ENCODE measurements at places on chromosomes 2 and 18.

DNA sequence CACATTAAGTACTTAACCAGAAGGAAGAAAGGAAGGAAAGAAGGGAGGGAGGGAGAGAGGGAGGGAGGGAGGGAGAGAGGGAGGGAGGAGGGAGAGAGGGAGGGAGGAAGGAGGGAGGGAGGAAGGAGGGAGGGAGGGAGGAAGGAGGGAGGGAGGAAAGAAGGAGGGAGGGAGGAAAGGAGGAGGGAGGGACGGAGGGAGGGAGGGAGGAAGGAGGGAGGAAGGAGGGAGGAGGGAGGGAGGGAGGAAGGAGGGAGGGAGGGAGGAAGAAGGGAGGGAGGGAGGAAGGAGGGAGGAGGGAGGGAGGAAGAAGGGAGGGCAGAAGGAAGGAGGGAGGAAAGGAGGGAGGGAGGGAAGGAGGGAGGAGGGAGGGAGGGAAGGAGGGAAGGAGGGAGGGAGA lies 363.3 kb downstream of the MBD2 start:
- no peak for DNase-seq

- no peak for DNase-seq
Measured at GRCh38 chr2:180664507-180664906, 315.9 kb upstream of the UBE2E3 start.

GRCh38 chr18:11951390-11951851 lies 29.9 kb upstream of the IMPA2 start:
- no peak for DNase-seq

DNA sequence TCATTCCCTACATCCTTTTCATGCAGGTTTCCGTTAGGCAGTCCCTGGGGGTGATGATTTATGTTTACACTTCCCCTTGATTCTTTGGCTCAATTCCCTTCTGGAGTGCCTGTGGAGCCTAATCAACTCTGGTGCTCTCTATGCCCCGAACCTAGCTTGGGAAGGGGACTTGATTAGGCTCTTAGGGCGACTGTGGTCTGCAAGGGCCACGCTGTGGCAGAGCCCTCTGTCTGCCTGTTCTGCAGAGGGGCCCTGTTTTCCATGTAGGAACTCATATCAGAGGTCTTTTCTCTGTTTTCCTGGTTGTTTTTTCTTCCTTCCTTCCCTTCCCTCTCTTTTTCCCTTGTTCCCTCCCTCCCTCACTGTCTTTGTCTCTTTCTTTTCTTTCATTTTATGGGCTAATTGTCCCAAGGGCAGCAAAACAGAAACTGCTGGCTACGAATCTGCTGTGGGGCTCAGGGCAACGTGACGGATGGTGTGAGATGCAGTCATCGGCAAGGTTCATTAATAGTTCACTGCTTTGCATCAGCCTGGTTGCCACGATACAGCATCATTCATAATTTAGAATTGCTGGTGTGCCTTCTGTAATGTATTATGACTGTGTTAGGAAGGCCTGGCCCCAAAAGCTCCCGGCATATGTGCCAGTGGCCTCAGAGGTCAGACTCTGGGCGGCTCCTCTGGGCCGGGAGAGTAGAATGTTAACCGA lies 134.5 kb downstream of the NAPG start:
- peak; percentile 63 for DNase-seq

DNA sequence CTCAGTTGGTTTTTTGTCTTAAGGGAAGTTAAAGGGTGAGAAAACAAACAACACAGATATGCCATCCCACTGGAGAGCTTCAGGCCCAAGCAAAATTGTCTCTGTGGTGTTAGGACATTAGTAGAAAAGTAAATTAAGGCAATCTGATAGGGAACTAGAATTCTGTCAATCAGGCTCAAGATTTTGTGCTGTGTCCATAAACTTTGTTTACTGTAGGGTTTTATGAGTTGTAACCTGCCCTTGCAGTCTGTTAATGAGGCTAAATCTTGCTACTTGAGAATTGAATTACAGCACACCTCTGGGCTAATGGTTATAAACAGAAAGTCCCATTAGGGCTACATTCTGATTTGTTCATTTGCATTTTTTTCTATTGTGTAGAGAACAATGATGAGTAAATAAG lies 78.0 kb upstream of the OTX1 start:
- DNase-seq: no peak

GRCh38 chr2:180907731-180908130 lies 72.7 kb upstream of the UBE2E3 start:
- DNase-seq: peak; percentile 54

- no peak for DNase-seq
Measured at GRCh38 chr2:2646433-2647051, 315.5 kb upstream of the MYT1L start.

DNA sequence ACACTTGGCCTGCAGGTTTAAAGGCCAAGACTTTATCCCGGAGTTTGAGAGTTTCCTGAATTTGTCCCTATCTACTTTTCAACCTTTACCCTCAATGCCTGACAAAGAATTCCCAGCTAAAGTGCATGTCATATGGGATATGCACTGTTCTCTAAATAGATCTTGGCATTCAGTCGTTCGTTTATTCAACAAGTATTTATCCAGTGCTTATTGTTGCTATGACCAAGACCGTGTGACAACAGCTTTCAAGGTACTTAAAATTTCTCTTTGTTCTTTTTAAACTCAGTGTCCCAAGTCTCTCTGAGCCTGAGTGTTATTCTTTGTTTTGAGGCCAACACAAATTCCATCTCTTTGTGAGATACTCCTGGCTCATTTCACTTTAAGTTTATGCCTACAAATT lies 133.4 kb downstream of the RGPD3 start:
- DNase-seq: no peak

DNA sequence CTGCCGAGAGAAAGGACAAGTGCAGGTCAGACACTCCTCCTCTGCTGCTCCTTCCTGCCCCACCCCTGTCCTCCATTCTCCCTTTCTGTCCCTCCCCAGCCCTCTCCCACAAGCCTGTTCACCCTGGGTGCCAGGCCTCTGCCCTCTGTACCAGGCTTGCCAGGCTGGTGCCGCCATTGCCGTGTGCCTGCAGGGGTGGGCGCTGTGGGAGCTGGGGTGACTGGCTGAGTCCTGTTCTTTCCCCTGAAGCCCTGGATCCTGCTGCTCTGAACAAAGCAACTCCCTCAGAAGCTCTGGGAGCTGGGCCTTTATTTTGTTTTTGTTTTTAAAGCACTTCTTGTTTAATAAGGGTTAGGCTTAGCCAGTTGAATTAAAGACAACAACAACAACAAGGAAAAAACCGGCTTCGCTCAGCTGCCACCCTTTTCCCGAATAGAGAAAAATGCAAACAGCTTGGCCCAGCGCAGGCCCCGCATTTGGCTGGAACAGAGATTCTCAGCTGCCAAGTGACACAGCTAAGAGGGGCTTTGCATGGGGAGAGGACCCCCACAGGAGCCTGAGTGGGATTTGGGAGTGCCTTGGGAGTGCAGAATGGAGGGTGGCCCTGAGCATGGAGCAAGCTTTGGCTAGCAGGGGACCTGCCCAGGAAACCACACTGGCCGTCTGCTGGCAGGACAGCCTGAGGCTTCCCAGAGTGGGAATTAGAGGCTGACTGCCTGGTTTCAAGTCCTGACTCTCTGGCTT lies 9.1 kb downstream of the PCARE start:
- DNase-seq: no peak

DNA sequence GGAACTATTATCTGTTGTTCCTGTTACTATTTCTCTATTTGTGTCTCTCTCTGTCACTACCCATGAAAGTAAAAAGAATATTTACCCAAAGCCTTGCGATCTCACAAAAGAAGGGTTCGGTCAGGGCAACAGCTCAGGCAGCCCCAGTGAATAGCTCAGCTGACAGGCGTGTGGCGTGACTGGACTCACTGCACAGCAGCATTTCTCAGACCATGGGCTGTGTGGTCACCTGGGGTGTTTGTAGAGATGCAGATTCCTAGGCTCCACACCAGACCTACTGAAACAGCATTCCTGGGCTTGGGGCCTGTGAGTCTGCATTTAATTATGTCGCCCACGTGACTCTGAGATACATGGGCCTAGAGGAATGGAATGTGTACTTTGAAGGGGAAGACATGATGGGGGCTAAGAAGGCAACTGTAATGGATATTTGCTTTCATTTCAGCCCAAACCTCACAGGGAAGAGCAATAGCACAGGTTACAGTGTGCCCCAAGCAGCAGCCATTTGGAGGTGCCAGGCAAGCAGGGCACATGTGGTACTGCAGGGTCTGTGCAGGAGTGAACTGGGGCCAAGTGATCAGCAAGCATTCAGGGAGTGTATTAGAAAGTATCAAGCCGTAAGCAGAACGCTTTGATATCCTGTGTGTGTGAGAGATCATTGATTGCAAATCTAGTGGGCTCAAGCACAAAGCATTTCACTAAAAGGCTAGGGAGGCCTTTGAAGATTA lies 90.4 kb upstream of the RBMS1 start:
- DNase-seq: no peak

DNA sequence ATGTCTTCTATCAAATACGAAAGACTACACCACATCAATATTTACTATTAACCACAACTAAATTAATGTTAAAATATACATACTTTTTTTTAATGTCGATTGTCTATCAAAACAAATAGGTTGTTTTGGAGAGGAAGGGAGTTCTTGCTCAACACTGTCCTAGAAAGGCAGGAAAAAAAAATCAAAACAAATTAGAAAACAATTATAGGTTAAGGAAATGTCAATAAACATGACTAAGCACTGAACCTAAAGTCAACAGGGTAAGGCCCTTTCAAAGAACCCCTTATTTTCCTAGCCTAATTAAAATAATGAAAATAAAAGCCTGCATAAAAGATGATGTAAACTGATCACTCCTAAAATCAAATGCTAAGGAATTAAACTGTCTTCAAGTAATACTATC lies 2.8 kb downstream of the CEP76 start:
- no peak for DNase-seq

DNA sequence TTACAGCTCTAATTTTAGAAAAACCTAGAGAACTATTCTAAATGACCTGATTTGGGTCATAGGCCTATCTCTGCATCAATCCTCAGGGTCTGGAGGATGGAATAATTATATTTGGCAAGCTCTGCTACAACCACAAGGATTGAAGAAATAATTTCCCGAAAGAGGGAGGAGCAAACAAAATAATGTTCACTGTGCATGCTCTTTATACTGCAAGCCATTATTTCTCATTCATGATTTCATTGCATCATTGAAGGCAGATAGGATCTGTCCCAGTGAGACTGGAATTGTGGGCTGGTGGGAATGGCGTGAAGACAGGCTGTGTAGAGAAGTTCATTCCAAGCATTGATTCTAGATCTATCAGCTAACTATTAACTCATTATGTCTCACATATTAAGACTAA lies 12.7 kb upstream of the MAPRE2 start:
- DNase-seq: no peak

DNA sequence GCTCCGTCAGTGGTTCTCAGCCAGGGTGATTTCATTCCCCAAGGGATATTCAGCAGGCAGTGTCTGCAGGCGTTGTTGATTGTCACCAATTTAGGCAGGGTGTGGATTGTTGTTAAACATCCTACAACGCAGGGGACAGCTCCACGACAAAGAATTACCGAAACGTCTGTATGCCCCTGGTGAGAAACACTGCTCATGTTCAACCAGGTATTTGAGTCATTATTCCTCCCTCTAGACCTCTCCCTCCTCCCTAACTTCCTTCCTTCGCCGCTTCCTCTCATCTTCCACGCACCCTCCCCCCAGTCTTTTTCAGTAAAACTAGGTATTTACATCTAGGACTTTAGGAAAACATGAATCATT lies 50.8 kb downstream of the NCK2 start:
- no peak for DNase-seq

GRCh38 chr2:134132490-134132857 lies 121.4 kb upstream of the MGAT5 start:
- no peak for DNase-seq

DNA sequence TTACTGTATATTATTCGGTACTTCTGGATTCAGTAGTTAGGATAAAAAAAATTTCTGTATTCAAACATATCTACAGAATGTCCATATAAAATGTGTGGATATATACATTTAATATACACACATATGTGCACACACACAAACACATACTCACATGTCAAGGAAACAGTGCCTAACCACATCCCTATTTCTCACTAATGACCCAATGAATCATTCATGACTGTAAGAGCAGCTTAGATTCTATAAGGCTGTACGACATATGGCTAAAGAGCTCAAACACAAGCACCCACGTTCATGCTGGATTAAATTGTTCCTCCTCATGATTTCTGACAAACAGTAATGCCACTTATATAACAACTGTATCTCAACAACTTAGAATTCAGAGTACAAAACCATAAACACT lies 457.3 kb downstream of the ADCYAP1 start:
- DNase-seq: no peak

- peak; percentile 76 for DNase-seq
Measured at GRCh38 chr2:140454717-140455116, 1674.5 kb upstream of the NXPH2 start.

GRCh38 chr18:2680216-2680792 lies 24.8 kb downstream of the SMCHD1 start:
- peak; percentile 20 for DNase-seq

DNA sequence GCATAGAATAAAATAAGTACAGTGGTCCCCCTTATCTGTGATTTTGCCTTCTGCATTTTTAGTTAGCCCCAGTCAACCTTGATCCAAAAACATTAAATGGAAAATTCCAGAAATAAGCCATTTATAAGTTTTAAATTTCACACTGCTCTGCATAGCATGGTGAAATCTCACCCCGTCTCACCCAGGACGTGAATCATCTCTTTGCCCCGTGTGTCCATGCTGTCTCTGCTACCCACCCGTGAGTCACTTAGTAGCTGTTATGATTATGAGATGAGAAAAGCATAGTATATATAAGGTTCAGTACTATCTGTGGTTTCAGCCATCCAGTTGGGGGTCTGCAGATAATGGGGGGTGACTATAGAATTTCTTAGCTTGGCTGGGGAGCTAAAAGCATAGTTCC lies 67.3 kb downstream of the RHBDD1 start:
- peak; percentile 96 for DNase-seq

GRCh38 chr18:58805467-58806187 lies 59.0 kb upstream of the ZNF532 start:
- DNase-seq: no peak

- DNase-seq: peak; percentile 80
Measured at GRCh38 chr2:227717687-227718567, at the start of gene SLC19A3. TSS of gene SLC19A3 (minus strand) at chr2:227718028. CDS start at chr2:227702318, 15,710 bp downstream.

- DNase-seq: peak; percentile 85
Measured at GRCh38 chr2:145026456-145027455, 506.8 kb upstream of the ZEB2 start.

DNA sequence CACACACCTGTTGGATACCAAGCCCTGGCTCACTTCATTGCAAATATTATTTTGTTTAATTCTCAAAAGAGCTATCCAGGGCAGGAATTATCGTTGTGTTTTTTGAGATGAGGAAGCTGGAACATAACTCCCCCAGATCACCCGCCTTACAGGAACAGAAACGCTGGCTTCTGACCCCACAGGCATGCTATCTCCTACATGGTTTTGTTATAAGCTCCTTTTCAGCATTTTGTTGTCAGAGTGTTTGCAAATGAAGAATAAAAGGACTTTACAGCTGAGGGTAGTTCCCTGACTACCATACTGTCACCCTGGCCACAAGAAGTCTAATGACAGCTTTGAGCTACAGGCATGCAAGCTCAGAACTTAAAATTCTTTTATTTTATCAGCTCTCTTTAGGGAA lies 62.0 kb upstream of the MRPS9 start:
- no peak for DNase-seq

- peak; percentile 55 for DNase-seq
Measured at GRCh38 chr2:207315131-207315530, 149.4 kb upstream of the KLF7 start.

- no peak for DNase-seq
Measured at GRCh38 chr18:63137999-63138435, 181.6 kb downstream of the BCL2 start.

Measured in iris pigment epithelial cell (primary cell).